ENCODE measurements at places on chromosomes 16 and 17. TPM values are rescaled to one million over a fixed set of nuclear protein-coding genes. Genes with fewer than 3 reads are reported as not detected.

DNA sequence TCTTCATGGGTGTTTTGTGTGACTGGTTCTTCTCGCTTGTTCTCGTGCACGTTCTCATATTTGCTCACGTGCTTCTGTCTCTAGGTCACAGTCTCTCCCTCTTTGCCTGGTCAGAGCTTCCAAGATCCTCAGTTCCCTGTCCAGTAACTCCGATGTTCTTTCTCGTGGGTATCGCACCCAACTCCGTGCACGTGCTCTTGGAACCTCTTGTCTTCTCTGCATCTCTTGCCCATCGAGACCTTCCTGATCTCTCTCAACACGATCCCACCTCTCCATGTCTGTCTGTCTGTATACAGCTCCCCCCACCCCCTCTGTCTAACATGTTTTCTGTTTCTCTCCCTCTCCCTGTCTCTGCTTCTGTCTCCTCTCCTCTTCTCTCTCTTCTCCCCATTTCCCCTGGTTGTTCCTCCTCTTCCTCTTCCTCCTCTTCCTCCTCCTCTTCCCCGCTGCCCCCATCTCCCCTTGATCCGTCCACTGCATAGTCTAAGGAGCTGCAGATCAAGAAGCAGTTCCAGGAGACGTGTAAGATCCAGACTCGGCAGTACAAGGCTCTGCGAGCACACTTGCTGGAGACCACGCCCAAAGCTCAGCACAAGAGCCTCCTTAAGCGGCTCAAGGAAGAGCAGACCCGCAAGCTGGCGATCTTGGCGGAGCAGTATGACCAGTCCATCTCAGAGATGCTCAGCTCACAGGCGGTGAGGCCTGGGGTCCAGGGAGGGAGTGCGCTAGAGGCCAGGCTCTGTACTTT lies 6.1 kb downstream of the HIRIP3 start:
- no peak for DNase-seq

- DNase-seq, result no peak
Observed at GRCh38 chr17:48544349-48545021, 424 bp downstream of the HOXB2 start.

GRCh38 chr17:79090443-79091225 lies 16.0 kb downstream of the ENGASE start:
- DNase-seq, result peak; percentile 28

DNA sequence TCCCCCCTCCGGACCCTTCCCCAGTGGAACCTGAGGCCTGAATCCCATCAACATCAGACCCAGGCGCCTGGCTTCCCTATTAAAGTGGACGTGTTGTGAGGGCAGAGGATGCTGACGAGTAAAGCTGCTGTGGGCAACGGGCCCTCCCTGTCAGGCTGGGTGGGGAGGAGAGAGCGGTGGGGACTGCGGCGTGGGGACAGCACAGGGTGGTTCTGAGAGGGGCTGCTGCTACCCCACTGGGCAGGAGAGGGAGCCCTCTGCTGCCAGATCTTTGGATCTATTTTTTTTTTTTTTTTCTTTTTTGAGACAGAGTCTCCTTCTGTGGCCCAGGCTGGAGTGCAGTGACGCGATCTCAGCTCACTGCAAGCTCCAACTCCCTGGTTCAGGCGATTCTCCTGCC lies 5.9 kb downstream of the CA5A start:
- peak; percentile 23 for DNase-seq

DNA sequence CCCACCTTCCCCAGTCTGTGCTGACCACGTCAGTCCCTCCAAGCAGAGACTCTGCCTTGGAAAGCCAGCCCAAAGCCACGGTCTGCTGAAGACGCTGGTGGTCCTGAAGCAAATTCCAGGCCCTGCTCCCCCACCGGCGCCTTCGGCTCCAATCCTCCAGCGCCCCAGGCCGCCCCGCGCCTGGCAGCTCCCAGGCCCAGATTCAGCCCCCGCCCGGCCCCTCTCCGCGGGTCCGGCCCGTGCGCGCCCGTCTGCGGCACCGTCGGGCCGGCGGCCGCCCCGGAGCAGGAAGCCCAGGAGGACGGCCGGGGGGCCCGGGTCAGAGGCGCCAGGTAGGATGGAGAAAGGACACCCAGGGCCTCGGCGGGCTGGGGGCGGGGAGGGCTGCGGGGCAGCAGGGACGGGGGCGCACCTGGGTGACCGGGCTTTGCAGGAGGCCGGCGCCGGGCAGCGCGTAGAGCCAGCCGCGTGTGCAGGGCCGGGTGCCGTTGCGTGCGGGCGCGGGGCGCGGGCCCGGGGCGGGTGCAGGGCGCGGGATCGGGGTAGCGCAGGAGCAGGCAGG lies 594 bp upstream of the SLC22A31 start:
- DNase-seq, result no peak

GRCh38 chr17:75897160-75898019 lies 639 bp upstream of the TRIM65 start:
- DNase-seq, result no peak

- no peak for DNase-seq
Observed at GRCh38 chr17:79796444-79796762, 474 bp downstream of the CBX8 start.

DNA sequence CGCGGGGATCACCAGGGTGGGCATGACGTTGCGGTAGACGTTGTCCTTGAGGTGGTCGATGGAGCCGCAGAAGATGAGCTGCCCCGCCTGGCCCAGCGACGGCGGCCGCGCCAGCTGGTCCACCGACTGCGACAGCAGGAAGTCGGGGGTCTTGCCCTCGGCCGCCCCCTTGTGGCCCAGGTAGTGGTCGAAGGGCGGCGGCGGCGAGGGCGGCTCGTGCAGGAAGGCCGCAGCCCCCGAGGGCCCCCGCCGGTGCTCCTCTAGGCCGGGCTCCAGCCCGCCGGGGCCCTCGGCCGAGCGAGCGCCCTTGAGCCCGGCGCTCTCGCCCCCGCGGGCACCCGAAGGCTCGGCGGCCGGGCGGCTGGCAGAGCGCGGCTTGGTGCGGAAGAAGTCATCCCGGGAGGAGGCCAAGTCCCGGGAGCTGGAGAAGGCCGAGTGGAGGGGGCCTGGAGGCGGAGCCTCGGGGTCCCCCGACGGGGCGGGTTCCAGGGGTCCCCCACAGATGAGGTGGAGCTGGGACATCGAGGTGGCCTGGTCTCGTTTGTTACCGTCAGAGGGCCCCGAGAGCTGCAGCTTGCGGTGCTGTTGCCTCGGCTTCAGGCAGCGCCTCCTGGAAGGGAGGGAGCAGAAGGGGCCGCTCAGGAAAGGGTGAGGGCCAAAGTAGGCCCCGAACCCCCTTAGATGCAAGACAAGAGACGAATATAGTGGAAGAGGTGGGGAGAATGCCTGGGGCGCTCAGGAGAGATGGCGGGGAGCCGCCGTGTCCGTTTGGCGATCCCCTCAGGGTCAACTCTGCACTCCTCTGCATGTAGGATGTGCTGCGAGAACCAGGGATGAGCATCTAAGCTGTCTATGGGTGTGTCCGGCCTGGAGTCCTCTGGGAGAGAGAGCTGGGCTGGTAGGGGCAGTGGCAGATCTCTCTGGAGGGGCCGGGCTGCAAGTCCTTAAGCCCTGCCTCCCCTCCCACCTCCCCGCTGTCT lies 8.8 kb downstream of the FAM171A2 start:
- DNase-seq, result no peak

- no peak for DNase-seq
Observed at GRCh38 chr17:63931981-63932561, at the start of gene CD79B. Gene CD79B, minus strand, starts transcription at chr17:63932331. Its CDS starts 70 bp downstream, at chr17:63932261.

- DNase-seq, result no peak
Observed at GRCh38 chr16:85029981-85030401, 2.4 kb downstream of the KIAA0513 start.

GRCh38 chr16:101586-101985 lies 23.6 kb downstream of the MPG start:
- DNase-seq, result no peak

DNA sequence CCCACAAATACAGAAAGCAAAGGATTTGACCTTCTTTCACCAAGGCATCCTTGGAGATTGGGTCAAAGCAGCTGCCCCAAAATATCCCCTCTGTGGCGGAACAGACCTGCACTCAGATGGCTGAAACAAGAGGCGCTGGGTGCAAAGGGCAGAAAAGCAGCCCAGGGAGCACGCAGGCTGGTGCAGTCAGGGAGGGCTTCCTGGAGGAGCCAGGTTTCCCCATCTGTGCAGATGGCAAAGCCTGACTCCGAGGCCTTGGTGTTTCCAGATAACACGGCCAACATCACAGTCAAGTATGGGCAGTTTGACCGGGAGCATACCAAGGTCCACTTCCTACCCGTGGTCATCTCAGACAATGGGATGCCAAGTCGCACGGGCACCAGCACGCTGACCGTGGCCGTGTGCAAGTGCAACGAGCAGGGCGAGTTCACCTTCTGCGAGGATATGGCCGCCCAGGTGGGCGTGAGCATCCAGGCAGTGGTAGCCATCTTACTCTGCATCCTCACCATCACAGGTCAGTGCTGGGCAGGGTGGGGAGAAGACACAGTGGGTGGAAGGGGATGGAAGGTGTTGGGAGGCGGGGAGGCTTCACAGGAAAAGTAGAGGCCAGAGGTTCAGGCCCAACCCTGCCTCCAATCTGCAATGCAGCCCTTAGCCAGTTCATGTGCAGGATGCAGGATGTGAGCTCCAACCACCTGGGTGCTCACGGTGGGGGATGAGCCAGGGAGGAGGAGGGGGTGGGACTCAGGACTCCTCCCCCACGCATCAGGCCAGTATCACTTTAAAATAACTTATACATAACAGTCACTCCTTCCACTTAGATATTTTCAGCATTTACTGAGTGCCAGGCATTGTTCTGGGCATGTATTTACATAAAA lies 26.4 kb upstream of the BEAN1 start:
- no peak for DNase-seq

The TPSG1 gene
- not detected for total RNA-seq

The RAB40B gene
- 4.4 TPM for total RNA-seq

The TELO2 gene
- 8.9 TPM for total RNA-seq
